ENCODE measurements at places on chromosomes 5 and 9.

GRCh38 chr9:120431268-120431667 is 148.7 kb downstream of the CDK5RAP2 start:
- no peak for DNase-seq

GRCh38 chr5:150573867-150574817 is 66.2 kb downstream of the NDST1 start:
- no peak for DNase-seq

DNA sequence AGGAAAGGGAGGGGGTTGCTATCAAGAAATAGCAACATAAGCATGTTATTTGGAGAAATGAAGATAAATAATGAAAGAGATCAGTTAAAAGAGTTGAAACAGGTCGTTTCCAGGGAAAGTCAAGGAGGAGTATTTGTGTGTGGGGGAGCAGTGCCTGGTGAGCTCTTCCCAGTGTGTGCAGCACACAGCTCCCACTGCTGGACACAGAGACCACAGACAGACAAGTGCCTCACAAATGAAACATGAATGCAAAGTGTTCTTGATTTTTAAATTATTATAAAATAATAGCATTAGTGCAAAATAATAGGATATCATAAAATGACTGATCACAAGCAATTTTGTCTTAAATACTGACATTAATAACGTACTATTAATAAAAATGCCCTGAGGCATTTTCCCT is 40.8 kb downstream of the LIFR start:
- DNase-seq = no peak

DNA sequence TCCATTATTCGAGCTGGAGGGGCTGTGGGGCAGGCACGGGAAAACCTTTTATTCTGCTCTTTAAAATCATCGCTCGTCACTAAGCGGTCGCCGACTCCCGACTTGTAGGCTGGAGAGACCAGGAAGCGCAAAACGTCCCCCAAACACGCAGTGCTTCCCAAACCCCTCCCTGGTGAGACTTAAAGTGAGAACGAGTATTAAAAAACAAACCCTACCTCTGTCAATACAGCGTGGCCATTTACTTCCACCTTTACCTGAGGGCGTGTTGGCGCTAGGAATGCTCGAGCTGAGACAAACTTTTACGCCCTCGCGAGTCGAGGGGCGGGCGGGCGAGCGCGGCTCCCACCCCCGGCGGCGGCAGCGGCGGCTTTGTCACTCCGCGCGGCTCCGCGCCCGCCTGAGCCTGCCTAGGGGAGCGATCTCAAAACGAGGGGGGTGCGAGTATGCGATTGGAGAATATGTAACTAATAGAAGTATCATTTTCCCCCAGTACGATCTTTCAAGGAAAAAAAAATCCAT is at the start of gene NR2F1-AS1:
TSS of gene NR2F1-AS1 (minus strand) at position 293 of the 519 bp plus-strand sequence.
- no peak for DNase-seq
